ENCODE measurements at places on chromosomes 2 and 18.

GRCh38 chr18:38174594-38174993 lies 609.0 kb upstream of the CELF4 start:
- DNase-seq, result no peak

DNA sequence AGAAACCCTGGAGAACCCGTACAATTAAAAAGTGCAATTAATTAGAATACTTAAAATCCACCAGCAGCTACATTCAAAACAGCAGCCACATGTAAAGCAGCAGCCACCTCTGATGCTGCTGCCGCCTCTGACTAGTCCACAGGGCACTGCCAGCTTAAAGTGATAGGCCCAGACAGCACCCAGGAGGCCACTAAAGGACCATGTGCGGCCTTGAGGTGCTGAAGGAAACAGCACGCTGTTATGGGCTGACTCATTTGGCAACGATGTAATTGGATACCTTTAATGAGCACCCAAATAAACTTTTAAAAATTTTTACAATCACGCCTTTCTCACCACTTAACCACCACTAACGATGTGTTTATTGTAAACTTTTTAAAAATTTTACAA lies 209.3 kb upstream of the NCKAP5 start:
- peak; percentile 27 for DNase-seq

GRCh38 chr2:223700221-223700620 lies 98.1 kb upstream of the SCG2 start:
- DNase-seq, result no peak

DNA sequence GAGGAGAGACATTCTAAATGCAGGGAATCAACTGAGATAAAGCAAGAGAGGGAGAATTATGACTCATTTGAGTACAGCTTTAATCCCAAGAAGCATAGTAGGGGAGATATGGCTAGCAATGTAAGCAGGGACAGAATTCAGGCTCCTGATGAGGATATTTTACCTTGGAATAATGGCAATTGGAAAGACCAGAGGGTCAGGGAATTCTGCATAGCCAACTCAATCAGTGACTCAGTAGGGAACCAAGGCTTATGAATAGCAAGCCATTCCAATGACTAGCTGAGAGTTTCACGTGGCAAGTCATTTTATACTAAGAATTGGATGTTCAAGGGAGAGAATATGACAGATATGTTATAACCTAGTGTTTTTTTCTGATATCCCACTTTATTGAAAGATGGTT lies 563.8 kb upstream of the NETO1 start:
- DNase-seq, result no peak

- no peak for DNase-seq
Observed at GRCh38 chr2:64258566-64258965, 114.3 kb upstream of the PELI1 start.

GRCh38 chr2:134657650-134658250 lies 61.0 kb downstream of the TMEM163 start:
- DNase-seq, result no peak

- DNase-seq, result no peak
Observed at GRCh38 chr2:64367444-64368232, 86.3 kb upstream of the LGALSL start.

DNA sequence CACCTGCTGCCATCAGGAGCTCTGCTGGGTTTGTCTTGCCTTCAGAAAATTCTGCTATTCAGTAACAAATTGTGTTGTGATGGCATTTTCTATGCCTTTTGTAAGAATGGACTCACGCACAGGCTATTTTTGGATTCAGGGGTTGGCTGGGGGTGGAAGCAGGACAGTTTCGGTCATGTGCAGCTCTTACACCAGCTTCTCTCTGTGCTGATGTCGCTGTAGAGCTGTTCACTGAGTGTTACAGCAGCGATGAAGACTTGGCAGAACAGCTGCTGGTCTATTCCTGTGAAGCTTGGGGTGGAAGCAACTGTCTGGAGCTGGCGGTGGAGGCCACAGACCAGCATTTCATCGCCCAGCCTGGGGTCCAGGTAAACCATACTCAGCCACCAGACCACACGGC lies 49.2 kb downstream of the TRPM8 start:
- DNase-seq, result peak; percentile 31

GRCh38 chr2:23460228-23460627 lies 75.2 kb downstream of the KLHL29 start:
- peak; percentile 27 for DNase-seq

DNA sequence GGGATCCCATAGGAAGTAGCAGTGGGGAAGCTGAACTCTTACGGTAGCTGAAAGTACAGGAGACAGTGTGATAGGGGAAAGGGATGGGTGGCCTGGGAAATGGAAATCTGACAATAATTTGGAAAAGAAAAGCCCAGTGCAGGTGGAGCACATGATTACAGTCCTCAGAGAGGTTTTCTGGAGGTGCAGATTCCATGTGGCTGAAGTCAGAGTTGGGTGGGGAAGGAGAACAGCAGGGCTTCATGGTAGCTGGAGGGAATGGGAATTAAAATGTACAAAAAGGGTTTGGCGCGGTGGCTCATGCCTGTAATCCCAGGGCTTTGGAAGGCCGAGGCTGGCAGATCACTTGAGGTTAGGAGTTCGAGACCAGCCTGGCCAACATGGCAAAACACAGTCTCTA lies 12.2 kb downstream of the HRH4 start:
- no peak for DNase-seq

- DNase-seq, result no peak
Observed at GRCh38 chr2:120669971-120670370, 65.7 kb upstream of the GLI2 start.

- peak; percentile 54 for DNase-seq
Observed at GRCh38 chr2:152407204-152407721, 72.3 kb downstream of the FMNL2 start.

DNA sequence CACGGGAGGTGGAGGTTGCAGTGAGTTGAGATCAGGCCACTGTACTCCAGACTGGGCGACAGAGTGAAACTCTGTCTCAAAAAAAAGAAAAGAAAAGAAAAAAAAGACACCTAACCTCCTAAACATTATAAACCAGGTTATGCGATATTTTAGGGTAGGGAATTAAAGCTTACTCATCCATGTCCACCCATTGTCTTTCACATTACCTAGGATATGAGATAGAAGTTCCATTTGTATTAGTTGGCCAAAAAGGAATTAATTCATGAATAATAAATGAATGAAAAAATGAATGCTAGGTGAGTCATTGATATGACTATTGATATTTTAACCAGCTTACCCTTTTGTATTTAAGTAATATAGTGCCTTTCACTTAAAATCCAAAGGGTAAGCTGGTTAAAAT lies 132.9 kb downstream of the FAM161A start:
- DNase-seq, result no peak

GRCh38 chr2:191266201-191266600 lies 21.0 kb downstream of the MYO1B start:
- DNase-seq, result peak; percentile 76

- DNase-seq, result no peak
Observed at GRCh38 chr2:62293490-62294271, 97.8 kb downstream of the B3GNT2 start.

- peak; percentile 9 for DNase-seq
Observed at GRCh38 chr2:37020887-37021796, 54.8 kb upstream of the STRN start.

DNA sequence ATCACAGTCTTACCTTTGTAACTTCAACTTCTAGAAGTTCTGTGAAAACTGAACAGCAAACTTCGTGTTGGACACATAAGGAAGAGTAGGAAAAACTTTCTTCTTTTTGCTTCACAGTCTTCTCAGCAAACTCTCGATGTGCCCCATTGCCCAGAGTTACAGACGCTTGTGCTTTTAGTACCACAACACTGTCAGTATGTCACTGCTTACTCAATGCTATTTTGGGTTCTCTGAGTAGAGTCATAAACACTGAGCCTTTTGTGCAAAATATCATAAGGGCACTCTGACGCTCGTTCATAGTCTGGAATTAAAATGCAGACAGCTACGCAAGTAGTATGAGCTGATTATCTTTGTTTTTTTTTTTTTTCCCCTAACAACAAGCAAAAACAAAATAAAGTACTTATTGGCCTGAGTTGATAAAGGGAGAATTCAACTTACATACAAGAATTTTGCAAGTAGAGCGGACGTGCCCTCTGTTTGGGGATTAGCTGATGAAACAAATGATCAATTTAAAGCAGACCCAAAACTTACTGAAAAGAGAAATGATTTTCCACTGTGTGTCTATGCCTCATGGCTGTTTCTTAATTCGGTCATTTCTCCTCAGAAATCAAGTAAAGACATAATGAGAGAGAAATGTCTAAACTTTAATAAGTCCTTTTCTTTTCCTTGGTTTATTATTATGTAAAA lies at the start of gene CDH19:
CDH19 (minus strand) TSS at position 150 of the 687 bp plus-strand sequence. CDS start 31,886 bp downstream, outside the sequence.
- DNase-seq, result no peak

DNA sequence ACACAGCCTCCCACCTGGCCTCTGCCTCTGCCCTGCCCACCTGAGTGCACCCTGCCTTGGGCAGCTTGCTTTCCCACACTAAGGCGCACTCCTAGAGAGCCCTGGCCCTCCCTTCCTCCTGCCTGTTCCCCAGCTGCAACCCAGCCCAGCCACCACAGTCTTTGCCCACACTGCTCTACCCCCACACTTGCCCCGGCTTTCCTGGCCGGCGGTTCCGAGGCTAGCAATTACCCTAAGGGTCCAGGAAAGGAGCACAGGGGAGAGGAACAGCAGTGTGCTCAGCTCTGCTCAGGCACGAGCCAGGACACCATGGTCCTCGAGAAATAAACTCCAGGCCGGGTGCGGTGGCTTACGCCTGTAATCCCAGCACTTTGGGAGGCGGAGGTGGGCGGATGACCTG lies 237.8 kb upstream of the RAB6C start:
- no peak for DNase-seq

DNA sequence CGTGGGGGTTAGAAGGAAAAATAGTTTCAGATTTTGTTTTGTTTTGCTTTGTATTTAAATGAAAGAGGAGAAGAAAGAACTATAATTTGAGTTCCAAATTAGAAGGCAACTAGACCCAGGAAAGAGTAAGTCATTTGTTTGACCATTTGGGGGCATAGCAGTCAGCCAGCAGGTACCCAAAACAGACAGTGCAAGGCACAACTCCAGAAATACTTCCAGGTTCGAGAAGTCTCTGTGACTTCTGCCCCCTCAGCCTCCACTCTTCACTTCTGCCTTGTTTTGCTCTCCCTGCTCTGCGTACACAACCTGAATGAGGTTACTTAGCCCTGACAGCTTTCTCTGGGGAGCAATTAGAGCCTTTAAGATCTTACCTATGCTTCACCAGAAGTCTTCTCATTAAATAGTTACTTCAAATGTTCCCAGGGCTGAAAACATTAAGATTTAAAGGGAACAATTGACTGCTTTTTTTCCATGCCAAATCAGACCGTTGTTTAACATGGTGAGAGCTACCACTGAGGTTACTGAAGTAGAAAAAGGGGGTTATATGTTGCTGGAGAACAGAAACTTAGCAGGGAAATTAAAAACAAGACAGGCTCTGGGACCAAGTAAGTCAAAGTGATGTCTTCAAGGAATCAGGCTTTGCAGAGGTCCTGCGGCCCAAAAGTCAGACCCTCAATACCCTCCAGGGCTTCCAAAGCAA lies 216.9 kb downstream of the BCL11A start:
- no peak for DNase-seq

DNA sequence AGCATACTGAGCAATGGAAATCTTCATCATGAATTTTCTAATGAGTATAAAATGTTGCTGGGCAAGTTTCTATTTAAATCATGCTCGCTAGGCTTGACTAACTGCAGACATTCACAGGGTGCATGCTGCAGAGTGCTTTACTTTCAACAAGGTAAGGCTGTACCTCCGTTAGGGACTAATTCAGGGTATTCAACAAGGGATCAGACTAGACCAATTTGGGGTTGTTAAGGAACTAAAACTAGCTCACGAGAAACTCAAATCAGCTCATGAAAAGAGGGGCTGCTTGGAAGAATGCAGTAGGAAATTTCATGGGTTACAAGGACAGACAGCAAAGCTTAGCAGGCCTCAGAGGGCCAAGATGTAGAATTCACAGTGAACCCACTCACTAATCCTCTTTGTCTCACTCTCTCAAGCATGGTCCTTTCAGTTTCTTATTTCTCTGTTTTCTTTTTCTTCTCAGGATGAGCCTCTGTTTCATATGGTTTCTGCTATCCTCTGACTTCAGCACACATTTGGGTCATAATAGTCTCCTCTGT lies 2.2 kb downstream of the MYO3B start:
- DNase-seq, result no peak

DNA sequence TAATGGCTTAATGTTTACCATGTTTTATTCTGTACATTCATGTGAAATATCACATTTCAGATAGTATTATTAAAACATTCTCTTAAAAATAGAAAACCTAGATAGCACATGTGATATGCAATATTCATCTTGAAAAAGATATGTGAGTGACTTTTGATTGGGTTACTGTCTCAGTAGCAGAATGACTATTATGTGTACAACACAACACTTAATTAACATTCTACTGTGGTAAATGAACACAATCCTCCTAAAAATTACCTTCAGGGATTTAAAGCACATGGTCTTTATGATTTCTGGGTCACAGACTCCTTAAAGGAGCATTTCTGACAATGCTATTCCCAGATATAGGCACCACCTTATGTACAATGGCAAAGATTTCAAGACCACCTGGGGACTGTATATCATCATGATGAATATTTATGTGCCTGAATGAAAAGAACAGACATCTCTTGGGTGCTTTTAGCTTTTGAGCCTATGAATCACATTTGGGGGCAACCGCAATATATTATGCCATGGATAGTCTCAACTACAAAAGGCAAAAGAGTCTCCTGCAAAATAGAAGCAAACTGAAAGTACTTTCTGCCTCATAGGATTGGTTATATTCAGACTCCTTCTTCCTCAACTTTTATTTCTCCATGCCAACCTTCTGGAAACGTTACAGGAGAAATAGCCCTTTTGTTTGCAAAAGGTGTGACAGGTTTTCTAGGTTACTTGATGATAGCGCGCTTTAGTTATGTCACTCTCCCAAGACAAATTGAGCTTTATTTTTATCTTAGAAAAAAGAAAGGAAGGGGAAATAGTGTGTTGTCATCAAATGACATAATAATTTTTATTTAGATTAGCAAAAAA lies 259.0 kb downstream of the CALCRL start:
- no peak for DNase-seq

GRCh38 chr2:234983011-234983726 lies 31.4 kb downstream of the SH3BP4 start:
- DNase-seq, result no peak

DNA sequence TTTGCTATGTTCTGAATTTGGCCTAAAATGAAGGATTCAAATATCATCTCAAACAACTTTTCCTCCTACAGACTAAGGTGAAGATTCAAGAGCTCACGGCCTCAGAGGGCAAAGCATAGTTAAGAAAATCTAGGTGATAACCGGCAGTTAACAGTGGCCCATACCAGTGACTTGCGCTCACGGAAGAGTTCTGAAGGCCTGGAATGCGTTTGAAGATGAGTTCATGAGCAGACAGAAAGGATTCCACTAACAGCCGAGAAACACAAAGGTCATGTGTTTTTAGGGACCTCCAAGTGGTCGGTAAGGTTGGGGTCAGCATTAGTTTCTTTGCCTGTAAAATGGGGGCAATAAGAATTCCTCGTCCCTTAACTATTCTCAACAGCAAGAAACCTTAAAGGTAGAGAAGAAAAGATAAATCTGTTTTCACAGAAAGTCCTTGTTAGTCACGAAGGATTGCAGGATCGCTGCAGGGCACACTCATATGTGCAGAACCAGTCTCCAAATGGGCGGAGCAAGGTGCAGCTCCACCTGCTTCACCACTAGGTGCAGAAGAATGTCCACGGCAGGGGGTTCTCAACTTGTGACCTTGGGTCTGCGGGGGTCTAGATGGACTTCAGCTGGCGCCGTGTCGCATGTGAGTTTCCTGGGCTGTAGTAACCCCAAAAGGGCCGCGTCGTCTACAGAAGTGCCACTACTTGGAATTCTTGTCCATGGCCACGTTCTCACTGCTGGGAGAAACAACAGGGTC lies 708 bp upstream of the RPIA start:
- peak; percentile 1 for DNase-seq
